ENCODE measurements at places on chromosomes 2 and 18.
A peak's percentile ranks its signal among the peaks of the same experiment; 100 is the strongest.

DNA sequence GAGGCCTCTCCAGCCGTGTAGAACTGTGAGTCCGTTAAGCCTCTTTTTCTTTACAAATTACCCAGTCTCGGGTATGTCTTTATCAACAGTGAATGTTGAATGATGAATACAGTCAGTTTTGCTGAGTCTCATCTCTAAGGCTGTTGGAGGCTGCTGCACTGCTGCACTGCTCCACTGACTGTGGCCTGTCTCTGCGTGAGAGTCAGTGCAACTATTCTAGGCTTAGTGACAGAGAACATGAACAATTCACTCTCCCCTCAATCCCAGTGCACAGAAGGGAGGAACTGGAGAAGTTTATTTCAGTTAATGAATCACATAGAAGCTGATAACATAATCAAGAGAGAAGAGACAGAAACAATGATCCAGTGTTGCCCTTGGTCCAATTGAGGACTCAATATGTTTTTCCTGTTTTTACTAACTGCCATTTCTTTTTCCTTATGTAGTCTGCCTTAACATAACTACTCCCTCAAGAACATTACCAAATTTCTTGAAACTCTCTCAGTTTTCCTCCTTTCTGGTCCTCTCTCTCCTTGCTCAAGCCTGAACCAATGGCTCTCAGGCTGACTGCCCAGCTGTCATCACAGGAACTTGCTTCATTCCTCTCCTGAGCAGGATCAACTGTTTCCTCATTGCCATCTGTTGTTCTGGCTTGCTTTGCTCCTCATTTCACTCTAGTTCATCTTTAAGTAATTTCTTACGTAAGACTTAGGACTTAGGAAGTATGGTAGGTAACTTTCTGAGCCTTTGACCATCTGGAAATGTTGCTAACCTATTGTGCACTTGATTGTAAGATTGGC is 483.2 kb downstream of the METTL4 start:
- DNase-seq = peak; percentile 40

- DNase-seq = peak; percentile 27
These were observed 46.8 kb upstream of the EML6 start for GRCh38 chr2:54676656-54677055.

DNA sequence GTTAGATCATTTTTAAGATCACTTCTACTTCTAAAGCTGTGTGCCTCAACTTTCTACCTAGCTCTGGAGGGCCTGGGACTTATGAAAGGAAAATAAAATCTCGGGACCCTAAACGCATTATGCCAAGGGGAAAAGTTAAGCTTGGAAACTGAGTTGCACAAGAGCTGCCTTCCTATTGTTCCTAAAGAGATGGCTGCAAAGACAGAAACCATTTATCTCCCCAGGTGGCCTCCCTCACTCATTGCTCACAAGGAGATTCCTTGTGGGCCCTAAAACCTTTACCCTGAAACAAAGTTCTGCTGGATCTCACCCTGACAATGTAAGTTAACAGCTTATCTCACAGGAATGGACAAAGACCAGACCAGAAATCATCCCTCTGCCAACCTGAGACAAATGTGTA is 26.8 kb downstream of the TUBB6 start:
- no peak for DNase-seq

DNA sequence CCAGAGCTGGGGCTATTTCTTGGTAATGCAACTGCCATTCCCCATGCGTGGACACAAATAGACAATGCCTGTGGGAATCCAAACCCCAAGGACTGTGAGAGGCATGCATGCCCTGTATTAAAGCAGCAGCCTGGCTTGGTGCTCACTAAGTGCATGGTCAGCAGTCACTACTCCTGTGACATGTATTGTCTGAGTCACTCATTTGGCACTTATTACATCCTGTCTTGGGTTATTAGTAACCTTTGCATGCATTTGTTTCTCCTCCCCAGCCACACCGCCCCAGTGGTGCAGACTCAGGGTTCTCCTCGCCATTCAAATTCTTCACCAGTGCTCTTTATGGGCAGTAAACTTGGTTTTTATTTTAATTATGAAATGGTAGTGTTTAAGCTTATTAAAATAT is 30.2 kb downstream of the PRKCE start:
- peak; percentile 55 for DNase-seq

GRCh38 chr2:215436705-215437565 is 1.1 kb upstream of the FN1 start:
- DNase-seq = peak; percentile 48

GRCh38 chr2:219460424-219460926 is 25.8 kb downstream of the SPEG start:
- DNase-seq = peak; percentile 94

DNA sequence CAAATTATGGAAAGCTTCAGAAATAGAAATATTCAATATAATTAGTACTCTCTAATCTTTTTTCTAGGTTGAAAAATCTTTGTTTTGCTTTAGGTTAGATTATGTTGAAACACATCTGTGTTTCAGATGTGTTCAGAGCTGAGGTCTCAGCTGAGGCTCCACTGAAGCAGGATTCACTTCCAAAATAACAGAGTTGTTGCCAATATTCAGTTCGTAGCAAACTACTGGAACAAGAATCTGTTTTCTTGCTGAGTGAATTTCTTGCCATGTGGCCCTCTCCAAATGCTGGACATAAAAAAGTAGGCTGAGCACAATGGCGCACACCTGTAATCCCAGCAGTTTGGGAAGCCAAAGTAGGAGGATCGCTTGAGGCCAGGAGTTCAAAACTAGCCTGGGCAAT is 8.7 kb downstream of the PHOSPHO2 start:
- no peak for DNase-seq

DNA sequence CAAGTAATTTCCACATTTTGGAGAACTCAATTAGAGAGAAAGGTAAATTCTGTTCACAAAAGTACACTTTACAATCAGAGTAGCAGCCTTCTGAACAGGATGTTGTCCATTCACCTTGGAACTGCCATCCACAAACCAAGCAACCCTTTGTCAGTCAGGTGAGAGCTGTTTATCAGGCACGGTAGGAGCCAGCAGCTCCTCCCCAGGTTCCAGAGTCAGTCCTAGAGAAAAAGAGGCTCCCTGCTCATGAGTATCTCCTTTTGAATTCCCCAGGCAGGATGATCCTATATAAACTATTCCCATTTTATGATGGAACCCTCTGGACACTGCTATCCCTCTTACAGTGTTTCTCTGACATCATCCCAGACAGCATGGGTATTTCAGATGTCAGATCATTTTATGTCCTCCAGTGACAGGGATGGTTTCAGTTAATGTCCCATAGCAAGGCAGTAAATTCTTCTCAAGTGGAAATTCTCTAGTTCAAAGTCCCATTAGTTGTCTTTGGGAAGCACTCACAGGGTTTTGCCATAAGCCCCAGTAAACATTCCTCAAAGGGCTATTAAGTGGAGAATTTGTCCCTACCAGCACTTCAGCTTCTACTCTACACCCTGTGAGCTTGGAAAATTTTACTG is 34.5 kb upstream of the CSRNP3 start:
- DNase-seq = no peak

- peak; percentile 3 for DNase-seq
These were observed 651.1 kb downstream of the TDRD15 start for GRCh38 chr2:21774691-21775368.

DNA sequence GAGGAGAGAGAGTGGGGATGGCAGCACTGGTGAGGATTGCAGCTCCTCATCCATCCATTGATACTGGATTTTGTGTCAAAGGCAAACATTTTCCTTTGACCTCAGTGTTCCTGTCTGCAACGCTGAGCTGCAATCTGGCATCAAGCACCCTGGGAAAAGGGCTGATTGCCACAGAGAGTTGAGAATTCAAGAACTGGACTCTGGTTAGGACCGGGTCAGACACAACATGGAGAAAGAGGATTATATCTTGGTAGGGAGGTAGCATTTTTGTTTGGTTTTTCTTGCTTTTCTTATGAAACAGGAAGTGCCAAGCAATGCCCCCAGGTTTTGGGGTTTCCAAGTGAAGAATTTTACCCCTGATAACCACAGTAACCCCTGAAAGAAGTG is 81.9 kb upstream of the PKDCC start:
- DNase-seq = peak; percentile 70

DNA sequence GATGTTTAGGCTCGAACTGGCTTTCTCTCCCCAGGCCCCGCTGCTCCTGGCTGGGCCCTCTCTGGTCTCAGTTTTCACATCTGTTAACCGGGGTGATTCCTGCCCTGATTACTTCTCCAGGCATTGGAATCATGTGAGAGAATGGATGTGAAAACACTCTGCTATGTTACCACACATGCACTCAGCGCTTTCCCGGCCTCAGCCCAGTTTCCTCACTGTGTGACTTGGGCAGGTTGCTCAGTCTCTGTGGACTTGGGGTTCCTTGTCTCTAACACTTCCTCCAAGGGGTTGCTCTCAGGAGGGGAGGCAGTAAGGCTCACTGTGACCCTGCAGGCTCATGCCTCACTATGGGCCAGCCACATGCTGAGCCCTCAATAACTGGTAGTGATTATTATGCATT is 230.4 kb upstream of the HS6ST1 start:
- DNase-seq = no peak

- no peak for DNase-seq
These were observed 11.2 kb downstream of the NCK2 start for GRCh38 chr2:105755895-105756294.

GRCh38 chr2:221455214-221455613 is 116.9 kb downstream of the EPHA4 start:
- peak; percentile 19 for DNase-seq

GRCh38 chr18:7155092-7155491 is 37.5 kb upstream of the LAMA1 start:
- no peak for DNase-seq

DNA sequence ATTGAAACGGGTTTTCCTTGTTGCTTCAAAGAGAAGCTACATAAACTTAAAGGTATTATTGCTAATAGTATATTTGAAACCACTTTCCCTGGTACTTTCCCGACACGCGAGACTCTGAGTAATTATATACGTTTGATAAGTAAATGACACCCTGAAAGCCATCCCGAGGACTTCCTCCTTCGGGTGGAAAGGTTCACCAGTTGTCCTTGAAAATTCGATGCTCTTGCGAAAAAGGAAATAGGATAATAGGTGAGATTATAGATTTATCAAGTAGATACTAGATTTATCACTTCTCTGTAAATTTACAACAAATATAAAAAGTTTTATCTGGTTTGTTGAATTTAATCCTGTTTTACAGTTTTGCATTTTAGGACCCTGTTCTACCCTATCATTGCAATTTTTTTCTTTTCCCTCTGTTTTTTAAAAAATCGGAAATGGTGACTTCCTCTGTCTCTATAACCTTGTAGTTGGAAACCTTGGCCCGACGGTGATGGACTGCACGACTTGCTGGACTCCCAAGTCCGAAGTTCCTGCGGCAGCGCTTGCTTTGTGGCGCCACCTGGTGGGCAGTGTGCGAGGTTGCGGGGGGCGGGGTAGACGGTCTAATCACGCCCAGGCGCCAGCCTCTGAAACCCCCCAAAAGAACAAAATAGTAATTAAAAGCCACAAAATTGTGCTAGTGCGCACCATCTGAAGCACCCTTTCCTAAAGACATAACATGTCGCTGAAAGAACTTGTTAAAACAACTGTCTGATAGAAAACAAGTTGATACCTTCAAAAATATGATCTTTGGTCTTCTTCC is 972 bp upstream of the DLX2 start:
- DNase-seq = peak; percentile 78

DNA sequence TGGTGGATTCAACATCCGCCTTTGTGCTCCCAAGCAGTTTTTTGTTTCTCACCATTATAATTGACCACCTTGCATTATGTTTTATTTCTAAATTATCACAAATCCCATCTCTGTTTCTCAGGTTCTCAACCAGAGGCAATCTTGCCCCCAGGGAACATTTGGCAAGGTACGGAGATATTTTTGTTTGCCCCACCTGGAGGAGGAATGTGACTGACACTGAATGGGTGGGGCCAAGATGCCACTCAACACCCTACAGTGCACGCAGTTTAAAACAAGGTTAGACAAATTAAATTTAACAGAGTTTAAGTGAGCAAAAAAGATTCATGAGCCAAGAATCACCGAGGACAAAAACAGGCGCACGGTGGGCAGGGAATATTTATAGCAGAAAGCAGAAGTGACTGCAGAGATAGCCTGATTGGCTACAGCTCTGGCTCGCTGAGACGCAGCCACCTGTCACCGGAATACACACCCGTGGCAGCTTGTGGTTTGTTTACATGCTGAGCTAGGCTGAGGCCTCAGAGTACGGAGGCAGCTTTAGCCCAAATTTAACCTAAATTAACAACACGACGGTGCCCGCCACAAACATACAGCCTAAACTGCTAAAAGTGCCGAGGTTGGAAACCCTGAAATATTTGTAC is 150.0 kb upstream of the ALKAL2 start:
- no peak for DNase-seq

- DNase-seq = no peak
These were observed 9.3 kb upstream of the ERBB4 start for GRCh38 chr2:212547716-212548454.

GRCh38 chr2:38935568-38936172 is 46.0 kb downstream of the ARHGEF33 start:
- DNase-seq = peak; percentile 74

GRCh38 chr2:175676813-175677212 is 325.3 kb downstream of the LNPK start:
- no peak for DNase-seq

- DNase-seq = peak; percentile 65
These were observed 1.8 kb downstream of the DSC3 start for GRCh38 chr18:31040686-31041270.

GRCh38 chr2:174153757-174154680 is 94.3 kb downstream of the OLA1 start:
- peak; percentile 86 for DNase-seq

- DNase-seq = peak; percentile 46
These were observed 395.1 kb downstream of the FBXO15 start for GRCh38 chr18:73752546-73752945.

- no peak for DNase-seq
These were observed 279.5 kb downstream of the RND3 start for GRCh38 chr2:150207979-150208378.

- DNase-seq = no peak
These were observed 93.0 kb upstream of the CTDP1 start for GRCh38 chr18:79586436-79587225.

- DNase-seq = no peak
These were observed 196.8 kb downstream of the MCFD2 start for GRCh38 chr2:46718784-46719183.

GRCh38 chr18:56097621-56098020 is 509.6 kb upstream of the TCF4 start:
- DNase-seq = no peak

GRCh38 chr2:84187258-84187657 is 271.8 kb downstream of the SUCLG1 start:
- DNase-seq = no peak

GRCh38 chr2:24813691-24814137 is 20.5 kb downstream of the CENPO start:
- DNase-seq = no peak
